ENCODE measurements at places on chromosomes 4 and X.

DNA sequence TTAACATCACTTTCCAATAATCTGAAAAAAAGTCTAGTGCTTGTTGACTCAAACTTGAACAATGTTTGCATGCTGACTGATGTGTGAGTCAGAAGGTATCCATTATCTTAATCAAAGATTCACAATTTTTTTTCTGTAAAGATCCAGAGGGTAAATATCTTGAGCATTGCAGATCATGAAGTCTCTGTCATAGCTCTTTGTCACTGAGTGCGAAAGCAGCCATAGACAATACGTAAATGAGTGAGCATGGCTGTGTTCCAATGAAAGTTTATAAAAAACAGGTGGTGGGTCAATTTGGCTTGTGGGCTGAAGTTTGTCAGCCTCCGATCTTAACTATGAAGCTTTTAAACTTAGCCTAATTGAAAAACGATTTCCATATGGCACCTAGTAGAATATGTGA is 37.7 kb downstream of the NHS start:
- no peak for DNase-seq

DNA sequence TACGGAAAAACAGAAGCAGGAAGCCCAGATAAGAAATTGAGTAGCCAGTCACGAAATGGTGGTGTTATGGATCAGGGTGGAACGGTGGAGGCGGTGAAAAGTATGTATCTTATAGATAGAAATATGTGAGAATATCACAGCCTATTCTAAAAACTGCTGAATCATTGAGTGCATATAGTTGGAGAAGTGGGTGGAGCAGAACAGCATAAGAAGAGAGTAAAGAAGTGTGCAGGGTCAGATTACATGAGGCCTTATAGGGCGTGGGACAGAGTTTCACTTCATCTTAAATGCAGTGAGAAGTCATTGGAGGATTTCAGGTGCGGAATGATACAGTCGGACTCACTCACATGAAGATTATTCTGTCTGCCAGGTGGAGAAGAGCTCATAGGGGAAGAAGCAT is 293.1 kb downstream of the TRIML1 start:
- DNase-seq, result no peak

DNA sequence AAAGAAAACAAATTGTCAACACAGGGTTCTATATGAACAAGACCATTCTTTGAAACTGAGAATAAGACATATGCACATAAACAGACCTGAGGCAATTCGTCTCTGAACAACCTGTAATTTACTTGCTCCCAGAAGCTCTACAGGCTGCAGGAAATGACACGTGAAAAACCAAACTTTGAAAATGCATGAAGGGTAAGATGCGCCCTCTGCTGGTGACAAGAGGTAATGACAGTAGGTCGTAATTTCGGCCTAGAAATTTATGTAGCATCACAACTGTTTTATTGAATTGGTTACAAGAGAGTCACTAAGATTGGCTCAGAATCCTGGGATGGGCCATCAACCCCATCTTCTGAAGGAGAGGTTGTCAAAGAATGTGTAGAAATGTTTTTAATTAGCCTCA is 276.5 kb downstream of the PPP4R3C start:
- DNase-seq, result peak; percentile 16

DNA sequence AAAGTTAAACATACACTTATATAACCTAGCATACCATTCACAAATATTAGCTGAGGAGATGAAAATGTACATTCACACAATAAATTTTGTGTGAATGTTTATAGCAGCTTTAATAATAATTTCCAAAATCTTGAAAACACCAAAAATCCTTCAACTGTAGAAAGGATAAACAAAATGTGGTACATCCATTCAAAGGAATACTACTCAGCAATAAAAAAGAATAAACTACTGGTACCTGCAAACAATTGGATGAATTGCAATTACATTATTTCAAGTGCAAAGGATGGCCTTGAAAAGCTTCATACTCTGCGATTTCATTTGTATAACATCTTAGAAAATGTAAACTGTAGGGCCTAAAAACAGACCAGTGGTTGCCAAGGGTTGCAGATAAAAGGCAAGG is 11.7 kb upstream of the RPS6KA6 start:
- DNase-seq, result no peak

DNA sequence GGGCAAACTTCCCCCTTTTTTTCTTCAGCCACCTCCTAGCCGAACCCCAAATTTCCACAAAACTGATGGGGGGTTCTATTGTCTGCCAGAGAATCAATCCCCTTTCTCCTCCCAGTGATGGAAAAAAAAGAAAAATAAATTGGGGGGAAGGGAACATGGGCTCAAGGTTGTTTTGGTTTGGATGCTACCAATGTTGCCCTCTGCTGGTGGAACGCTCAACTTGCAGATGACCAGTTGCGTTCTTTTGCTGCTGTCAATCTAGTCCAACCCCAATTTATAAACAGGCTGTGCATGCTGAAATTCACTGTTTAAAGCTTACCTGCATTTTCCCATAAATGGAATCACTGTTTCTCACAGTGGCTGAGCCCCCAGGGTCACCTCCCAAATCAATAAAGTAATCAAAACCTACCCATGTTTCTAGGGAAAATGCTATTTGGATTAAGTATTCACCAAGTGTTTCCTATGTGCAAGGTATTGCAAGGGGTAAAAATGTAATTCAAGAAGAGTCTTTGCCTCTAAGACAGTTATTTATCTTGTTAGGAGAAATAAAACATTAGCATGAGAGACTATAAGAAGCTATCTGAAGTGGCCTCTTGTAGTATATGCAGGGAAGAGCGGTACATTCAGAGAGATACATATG is 116.7 kb upstream of the TMEM164 start:
- DNase-seq, result no peak

DNA sequence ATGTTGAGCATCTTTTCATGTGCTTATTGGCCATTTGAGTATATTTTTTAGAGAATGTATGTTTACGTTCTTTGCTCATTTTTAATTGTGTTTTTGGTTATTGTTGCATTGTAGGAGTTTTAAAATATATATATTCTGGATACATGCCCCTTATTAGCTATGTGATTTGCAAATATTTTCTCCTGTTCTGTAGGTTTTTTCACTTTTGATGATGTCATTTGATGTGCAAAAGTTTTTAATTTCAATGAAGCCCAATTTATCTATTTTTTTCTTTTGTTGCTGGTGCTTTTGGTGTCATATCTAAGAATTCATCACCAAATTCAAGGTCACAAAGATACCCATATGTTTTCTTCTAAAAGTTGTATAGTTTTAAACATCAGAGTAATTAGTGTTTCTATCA is 6.8 kb downstream of the ARMCX5 start:
- no peak for DNase-seq

GRCh38 chrX:121333942-121334341 is 286.5 kb downstream of the GLUD2 start:
- no peak for DNase-seq

- no peak for DNase-seq
Observed at GRCh38 chrX:18422325-18422724, 3.1 kb upstream of the CDKL5 start.

- no peak for DNase-seq
Observed at GRCh38 chr4:61805979-61806378, 605.9 kb downstream of the ADGRL3 start.

DNA sequence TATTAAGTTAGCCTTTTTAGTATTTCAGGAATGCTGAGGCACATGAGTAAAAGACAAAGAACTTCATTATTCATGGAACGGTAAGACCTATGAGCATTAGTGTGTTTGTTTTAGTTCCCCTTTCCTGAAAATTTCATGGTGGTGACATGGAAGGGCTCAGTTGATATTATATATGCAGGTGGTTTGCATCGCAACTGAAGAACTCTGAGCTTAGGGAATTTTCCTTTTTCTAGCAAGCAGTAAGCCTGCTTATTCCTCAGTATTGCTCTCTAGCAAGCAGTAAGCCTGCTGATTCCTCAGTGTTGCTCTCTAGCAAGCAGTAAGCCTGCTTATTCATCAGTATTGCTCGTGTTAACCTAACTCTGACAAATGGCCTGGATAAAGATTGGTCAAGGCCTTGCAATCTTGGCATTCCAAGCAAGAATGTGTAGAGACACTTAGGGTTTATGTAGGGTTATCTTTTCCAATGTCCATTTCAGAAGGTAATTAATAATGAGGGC is 37.7 kb upstream of the MAGEB18 start:
- no peak for DNase-seq

GRCh38 chr4:152180369-152180768 is 355.5 kb downstream of the FBXW7 start:
- DNase-seq, result no peak

DNA sequence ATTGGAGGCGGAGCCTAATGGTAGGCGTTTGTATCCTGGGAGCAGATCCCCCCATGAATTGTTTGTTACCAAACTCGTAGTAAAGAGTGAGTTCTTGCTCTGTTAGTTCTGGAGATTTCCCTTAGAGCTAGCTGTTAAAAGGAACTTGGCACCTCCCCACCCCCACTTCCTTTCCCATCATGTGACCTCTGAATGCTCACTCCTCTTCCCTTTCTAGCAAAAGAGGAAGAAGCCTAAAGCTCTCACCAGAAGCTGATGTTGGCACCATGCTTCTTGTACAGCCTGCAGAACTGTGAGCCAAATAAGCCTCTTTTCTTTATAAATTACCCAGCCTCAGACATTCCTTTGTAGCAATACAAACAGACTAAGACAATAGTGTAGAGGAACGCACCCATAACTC is 13.8 kb upstream of the ATOH1 start:
- DNase-seq, result no peak

DNA sequence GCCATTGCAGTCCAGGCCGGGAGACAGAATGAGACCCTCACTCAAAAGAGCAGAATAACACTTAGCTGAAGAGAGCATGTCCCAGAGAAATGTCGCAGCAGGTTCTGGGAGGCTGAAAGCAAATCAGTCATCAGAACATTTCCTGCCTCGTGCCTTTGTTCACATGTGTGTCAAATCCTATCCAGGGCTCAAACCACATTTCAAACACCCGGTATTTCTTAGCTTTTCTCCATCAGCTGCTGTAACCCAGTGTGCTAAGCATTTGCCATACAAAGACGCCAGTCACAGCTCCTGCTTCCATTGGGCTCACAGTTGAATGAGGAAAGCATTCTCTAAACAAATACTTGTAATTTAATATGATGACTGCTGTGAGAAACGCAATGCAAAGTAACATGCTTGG is 6.0 kb downstream of the PALLD start:
- DNase-seq, result no peak

GRCh38 chr4:165625281-165625680 is 246.5 kb downstream of the CPE start:
- DNase-seq, result no peak

GRCh38 chr4:102392033-102392744 is 46.9 kb upstream of the SLC39A8 start:
- DNase-seq, result no peak

GRCh38 chr4:71275570-71275969 is 63.2 kb upstream of the SLC4A4 start:
- DNase-seq, result no peak

DNA sequence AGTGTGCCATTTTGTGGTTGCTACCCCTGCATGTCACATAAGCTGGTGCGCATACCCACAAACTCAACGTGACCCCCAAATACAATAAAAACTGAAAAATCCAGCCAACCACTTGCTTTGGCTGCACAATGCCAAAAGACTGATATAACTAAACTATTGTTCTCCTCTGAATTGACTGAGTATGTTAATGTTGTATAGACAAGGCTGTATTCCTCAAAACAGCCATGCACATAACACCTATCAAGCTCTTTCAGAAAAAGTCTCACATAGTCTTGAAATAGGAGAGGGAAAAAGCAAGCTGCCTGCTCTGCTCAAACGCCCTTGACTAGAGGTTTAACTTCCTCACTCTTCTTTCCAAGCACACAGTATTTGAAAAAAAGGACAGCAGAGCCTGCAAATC is 126.4 kb upstream of the NOCT start:
- DNase-seq, result no peak

DNA sequence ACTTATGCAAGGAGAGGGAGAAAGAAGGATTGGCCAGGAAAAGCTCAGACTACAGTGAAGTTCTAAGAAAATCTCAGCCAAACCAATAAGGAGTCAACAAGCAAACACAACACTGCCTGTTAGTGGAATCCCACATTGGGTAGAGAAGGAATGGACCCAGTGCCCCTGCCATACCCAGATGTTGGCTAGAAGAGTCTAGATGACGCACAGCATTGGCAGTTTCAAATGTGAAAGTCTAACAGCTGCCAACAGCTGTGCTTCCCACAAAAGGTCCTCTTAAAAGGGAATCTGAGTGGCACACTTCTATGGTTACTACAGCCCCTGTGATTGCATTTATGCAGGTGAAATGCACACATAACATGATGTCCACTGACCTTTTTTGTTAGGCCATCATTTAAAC is 37.2 kb upstream of the CPEB2 start:
- no peak for DNase-seq

DNA sequence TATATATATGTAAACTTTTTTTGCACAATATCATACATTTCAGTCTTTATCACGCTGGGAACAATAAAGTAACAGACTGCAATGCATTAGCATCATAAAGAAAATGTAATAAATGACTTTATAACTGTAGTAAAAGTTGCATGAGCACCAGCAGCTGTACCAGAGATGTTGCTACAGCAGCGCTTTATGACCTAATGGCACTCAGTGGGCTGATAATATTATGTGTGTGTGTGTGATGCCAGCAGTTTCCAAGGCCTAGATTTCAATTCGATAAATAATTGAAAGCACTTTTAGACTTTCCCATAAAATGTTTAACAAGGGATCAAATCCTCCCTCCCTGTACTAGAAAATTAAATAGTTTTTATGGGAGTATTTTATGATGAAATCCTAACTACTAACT is 367.6 kb upstream of the AGA start:
- DNase-seq, result no peak

DNA sequence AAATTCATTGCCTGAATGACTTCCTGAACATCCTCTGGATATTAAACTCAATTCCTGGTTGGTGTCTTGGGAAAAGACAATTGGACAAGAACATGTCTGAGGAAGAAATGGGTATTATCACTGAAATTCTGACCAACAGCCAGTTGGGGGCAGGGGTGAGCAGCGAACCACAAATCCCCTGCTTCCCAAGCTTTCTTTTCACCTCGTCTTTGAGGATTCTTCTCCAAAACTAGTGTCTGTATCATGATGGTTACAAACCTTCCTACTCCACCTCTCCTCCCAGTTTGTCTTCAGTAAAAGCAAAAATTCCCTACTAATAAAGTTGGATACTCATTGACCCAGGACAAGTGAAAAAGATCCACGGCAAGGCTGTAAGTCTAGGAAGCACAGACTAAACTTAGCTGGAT is 48.3 kb upstream of the WDR1 start:
- DNase-seq, result peak; percentile 13
